ENCODE measurements at places on chromosomes 3 and 15. TPM values are rescaled to one million over a fixed set of nuclear protein-coding genes. Genes with fewer than 3 reads are reported as not detected.

DNA sequence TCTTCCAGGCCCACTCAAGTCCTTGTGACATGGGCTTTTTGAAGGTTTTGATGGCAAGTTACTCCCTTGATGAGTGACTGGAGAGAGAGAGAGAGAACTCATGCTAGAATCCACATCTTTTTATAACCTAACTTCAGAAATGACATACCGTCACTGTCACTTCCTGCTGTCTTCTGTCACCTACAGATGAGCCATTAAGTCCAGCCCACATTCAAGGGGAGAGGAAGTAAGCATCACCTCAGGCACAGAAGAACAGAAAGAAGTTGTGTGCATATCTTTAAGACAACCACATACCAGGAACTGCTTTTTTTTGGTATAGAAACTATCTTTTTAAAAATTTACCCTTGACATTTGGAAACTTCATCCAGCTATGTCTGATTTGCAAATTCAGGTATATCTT is 16.6 kb upstream of the TXNRD3 start:
- no peak for DNase-seq

GRCh38 chr15:42375252-42375651 is 16.0 kb downstream of the CAPN3 start:
- no peak for DNase-seq

DNA sequence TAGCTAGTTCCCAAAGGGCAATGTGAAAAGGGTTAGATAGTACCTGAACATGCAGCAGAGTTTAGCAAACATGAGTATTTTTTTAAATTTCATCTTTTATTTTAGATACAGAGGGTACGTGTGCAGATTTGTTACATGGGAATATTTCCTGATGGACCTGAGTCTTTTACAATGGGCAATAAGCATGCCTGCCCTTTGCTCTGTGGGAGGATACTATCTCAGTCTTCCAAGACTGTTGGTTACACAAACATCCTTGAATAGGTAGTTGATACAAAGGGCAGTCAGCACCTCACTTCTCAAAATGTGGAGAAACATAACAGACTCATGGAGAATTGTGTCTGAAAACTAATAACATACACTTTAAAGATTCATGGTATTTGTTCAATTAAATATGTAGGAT is 103.3 kb downstream of the GOLIM4 start:
- DNase-seq = no peak

GRCh38 chr3:15769256-15769915 is 28.4 kb downstream of the ANKRD28 start:
- DNase-seq = no peak

DNA sequence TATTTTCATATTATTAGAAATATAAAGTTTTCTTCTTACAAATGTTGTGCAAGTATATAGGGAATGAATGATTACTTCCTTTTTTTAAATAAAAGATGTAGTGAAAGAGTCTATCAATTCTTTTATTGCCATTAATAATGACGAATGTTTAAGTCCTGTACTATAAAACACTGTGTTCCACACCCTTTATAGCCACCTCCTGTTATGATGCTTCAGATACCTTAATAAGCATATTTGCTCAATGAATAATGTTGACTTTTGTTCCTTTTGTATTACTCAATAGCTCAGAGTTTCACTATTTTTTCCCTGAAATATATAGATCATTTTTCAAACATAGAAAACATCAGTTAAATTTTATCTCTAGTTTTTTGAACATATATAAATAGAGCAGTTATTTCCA is 378.2 kb upstream of the THBS1 start:
- DNase-seq = peak; percentile 33

DNA sequence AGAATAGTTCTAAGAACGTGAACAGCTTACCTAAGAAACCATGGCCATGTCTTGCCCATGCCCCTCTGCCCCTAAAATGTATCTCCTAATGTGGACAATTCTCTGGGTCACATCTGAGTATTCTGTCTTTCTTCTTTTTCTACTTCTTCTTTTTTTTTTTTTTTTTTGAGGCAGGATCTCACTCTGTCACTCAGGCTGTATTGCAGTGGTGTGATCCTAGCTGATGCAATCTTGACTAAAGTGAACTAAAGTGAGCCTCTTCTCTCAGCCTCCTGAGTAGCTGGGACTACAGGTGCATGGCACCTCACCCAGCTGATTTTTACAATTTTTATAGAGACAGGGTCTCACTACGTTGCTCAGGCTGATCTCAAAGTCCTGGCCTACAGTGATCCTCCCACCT is 204.8 kb upstream of the ZPLD1 start:
- DNase-seq = no peak

- no peak for DNase-seq
These were observed 69.0 kb downstream of the ANKRD28 start for GRCh38 chr3:15728766-15729165.

DNA sequence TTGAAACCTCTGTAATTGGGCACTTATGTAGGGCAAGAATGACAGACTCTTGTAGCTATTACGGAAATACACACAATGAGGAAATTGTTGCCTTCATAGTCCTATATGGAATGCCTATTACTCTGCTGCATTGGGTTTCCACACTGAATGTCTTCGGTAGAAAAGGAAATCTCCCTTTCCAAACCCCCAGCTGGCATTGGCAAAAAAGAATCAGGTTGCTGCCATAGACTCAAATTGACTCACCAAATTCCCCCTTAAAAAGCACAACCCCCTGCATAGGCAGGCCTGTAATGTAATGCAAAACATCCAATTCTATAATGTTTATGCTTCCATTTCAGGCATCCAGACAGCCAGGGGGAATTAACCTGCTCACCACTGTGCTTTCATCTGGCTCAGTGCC is 44.8 kb upstream of the NTRK3 start:
- no peak for DNase-seq

DNA sequence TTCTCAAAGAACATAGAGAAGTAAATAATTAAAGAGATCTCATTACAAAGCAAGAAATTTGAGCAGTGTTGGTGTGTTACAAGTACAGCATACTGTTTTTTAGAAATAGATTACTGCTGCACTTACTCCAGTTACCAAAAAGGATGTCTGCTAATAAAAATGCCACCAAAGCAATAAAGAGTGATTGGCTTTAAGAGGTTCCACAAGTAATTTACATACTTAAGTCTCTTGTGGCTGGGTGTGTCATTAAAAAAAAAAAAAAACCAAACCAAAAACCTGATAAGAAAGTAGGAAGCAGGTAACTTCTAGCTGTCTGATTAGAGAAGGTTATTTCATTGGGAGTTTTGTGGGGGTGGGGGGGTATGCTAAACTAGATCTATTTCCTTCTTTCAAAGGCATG is 15.2 kb downstream of the RAB11A start:
- DNase-seq = no peak

- peak; percentile 86 for DNase-seq
These were observed 3.8 kb downstream of the HEG1 start for GRCh38 chr3:125051715-125052581.

GRCh38 chr3:172918568-172919296 is 168.2 kb downstream of the ECT2 start:
- no peak for DNase-seq

GRCh38 chr3:17872457-17872856 is 130.0 kb upstream of the TBC1D5 start:
- no peak for DNase-seq

DNA sequence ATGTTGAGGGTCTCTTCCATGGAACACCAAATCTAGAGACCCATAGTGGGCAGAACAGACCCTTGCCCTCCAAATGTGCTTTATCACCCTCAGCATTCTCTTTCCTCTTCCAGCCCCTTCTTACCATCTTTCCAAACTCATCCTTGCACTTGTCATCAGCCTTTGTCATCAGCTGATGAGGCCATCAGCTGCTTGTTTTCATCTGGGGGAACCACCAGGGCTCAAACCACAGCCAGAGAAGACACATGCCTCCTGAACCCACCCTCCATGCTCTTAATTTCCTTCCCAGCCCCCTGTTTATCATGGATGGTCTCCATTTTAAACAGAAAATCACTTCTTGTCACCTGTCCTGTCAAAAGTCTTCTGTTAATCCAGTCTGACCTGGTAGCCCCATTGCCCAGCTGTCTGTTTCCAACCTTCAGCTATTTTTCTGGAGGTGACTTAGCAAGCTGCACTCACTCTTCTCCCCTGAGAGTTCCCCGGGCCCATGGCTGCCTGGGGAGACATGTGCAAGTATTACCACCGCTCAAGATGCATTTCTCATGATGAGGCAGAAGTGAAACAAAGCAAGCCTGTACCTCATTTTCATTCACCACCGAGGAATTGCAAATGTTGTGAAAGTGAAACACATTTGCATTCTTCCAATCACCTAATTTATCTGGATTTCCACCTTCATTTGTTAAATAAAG is 14.7 kb upstream of the SYNM start:
- DNase-seq = no peak

DNA sequence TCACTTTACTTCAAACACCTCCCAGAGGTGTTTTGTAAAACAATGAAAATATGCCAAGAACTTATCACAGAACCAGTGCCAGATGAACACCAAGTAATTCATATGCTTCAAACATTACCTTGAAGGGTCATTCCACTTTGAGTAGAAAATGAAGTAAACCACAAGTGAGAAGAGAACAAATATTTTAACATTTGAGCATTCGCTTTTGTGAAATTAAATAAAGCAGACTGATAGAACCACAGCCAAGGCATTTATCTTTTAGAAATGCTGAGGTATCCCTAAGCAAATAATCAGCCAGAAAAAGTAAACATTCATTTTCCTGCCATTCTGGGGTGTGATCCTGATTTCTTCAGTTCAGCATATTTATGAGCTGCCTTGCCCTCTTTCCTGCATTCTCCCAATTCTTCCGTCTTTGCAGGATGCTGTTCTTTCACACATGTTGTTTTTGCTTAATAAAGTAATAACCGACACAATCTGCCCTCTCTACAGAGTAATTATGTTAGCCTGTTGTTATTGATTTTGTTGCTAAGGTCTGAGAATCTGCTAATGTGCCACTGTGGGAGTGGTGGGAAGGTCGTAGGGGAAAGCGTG is 235.6 kb upstream of the TGFBR2 start:
- peak; percentile 49 for DNase-seq

- DNase-seq = no peak
These were observed 46.2 kb downstream of the CD200 start for GRCh38 chr3:112379020-112379690.

GRCh38 chr3:52524752-52525679 is 8.6 kb downstream of the NT5DC2 start:
- no peak for DNase-seq

DNA sequence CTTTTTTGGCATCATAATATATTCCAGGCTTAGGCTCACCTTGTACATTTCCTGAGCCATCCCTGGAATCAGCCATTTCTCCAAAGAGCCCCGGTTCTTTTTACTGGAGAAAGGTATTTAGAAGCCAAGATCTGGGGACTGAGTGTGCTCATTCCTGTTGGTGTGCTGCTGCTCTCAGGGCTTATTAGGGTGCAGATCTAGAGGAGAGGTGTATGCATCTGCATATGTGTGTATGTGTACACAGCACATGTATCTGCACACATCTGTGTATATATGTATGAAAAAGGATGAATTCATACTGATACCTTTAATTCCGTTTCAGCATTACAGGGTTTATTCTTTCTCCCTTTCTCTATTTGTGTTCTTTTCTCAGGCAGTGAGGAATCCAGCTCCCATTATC is 162.1 kb upstream of the BHLHE40 start:
- no peak for DNase-seq

DNA sequence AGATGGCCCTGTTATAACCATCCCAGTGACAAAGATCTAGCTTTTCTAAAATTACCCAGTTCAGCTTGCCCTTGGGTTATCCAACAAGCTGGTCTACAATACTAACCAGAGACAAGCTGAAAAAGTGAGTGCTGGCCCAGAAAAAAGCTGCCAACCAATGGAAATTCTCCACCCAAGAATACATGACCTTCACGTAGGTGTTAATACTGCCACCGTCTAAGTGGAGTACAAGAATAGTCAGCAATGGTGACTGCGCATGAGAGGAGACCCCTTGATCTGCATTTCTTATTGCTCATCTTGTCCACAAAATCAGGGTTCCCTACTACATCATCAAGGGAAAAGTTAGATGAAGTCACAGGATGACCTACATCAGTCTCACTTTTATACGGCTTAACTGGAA is 15.8 kb upstream of the PLCH1 start:
- DNase-seq = no peak

GRCh38 chr3:194730365-194730764 is 44.7 kb downstream of the FAM43A start:
- peak; percentile 17 for DNase-seq

GRCh38 chr3:50015918-50016317 is 72.8 kb upstream of the RBM5 start:
- DNase-seq = no peak

- DNase-seq = no peak
These were observed 29.2 kb downstream of the XXYLT1 start for GRCh38 chr3:195241592-195242355.

DNA sequence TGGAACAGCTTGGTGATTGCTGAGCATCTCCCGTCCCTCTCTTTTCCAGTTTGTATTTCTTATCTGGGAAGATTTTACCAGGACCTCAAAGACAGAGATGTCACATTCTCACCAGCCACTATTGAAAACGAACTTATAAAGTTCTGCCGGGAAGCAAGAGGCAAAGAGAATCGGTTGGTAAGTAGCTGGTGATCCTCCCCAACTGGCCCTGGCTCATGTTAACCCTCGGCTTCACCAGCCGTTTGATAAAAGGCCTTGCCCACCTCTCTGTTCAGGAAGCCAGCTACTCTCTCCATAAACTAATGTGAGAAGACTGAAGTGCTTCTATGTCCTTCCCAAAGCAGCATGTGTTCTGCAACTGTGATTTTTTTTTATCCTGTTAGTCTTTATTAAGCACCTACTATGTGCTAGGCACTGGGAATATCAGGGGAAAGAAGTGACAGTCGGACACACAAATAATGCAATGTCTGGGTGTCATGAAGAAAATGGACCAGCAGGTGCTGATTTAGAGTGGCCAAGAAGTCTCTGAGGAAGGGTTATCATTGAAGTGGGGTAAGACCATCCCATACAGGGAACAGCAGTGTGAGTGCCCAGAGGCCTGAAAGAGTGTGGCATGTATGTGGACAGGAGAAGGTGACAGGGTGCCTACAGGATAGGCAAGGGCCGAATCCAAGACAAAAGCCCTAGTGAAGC is 1.2 kb downstream of the MANF start:
- DNase-seq = no peak

- DNase-seq = no peak
These were observed 78.2 kb downstream of the EFL1 start for GRCh38 chr15:82184355-82184754.

GRCh38 chr15:20345401-20345958 is 196.1 kb downstream of the GOLGA6L6 start:
- no peak for DNase-seq

Gene TTLL13
- total RNA-seq = not detected

Gene UBAP1L
- total RNA-seq = 0.43 TPM

Gene AKAP13
- 48.7 TPM for total RNA-seq

Gene CSPG4
- total RNA-seq = 85.0 TPM

Gene GPR27
- total RNA-seq = not detected

Gene LMCD1
- 47.6 TPM for total RNA-seq

Gene REC114
- total RNA-seq = not detected

Gene TICRR
- total RNA-seq = 5.4 TPM

Gene PIGX
- total RNA-seq = 25.0 TPM

Gene ABTB1
- total RNA-seq = 11.9 TPM

Gene CEP19
- total RNA-seq = 2.6 TPM

Gene UMPS
- 27.7 TPM for total RNA-seq

Gene CSTA
- 0.76 TPM for total RNA-seq

Gene C3orf49
- not detected for total RNA-seq

Gene TNFSF10
- not detected for total RNA-seq

Gene VILL
- 4.8 TPM for total RNA-seq

Gene ZPLD1
- total RNA-seq = not detected

Gene NME9
- total RNA-seq = not detected
